GM12892 (cell line): ENCODE measurements at places on chromosomes 2 and 18.

- DNase-seq = no peak
Measured at GRCh38 chr2:177832611-177833433, 239.8 kb downstream of the PDE11A start.

- no peak for DNase-seq
Measured at GRCh38 chr2:27809761-27810241, 38.3 kb downstream of the MRPL33 start.

DNA sequence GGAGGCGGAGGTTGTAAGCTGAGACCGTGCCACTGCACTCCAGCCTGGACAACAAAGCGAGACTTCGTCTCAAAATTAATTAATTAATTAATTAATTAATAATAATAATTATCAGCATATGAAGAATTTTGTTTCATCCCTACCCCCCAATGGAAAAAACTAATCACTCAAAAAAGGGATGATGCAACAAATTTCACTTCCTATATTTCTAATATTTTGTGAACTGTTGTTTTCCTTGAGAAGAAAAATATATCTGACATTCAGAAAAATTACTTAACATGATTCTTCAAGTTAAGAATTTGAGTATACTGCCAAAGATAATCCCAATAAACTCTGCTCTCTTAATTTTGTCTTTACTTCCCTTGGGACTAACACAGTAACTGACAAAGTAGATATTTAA lies 28.1 kb downstream of the EXOC6B start:
- DNase-seq = no peak

DNA sequence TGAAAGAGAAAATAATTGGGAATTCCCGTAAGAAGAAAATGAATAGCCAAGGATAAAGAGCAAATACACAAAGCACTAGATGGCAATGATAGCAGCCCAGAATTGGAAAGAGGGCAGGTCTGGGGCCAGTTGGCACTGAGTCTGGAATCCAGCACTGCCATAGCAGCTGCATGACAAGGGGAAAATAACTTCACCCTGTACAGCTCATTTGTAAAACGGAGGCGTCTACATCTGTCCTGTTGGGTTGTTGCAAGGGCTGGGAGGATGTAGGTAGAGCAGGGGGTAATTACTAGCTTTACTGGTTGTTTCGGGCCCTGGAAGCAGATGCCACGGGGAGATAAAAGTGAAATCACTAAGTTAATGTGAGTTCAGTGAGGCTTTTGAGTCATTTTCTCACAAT lies 110.0 kb upstream of the RASGRP3 start:
- DNase-seq = no peak

- DNase-seq = no peak
Measured at GRCh38 chr2:37568565-37568964, 102.9 kb downstream of the CDC42EP3 start.

GRCh38 chr2:86036669-86037138 lies 69.0 kb downstream of the POLR1A start:
- no peak for DNase-seq

- no peak for DNase-seq
Measured at GRCh38 chr2:3233877-3234276, 143.7 kb downstream of the EIPR1 start.

DNA sequence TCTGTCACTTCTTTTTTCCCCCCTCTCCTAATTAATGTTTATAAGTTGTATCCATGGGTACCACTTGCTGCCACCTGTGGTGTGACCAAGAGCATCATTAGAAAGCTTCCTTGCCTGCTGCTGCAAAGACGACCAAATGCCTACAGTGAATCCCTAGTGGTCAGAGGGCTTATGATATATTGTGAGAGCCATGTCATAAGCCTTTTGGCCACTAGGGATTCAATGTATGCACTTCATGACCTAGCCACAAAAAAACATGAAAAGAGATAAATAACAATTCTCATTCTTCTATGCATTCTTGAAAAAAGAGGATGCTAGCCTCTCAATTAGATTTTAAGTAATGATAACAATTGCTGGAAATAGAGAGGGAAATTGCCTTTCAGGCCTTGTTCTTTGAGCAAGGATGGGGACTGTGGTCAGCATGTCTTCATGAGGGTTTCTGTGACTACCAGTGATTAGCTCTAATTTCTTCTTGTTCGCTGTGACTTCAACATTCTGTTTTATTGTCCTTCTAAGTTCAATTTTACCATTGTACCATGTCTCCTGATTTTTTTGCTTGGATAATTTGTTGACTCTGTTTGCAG lies 435.3 kb downstream of the TGIF1 start:
- DNase-seq = no peak

DNA sequence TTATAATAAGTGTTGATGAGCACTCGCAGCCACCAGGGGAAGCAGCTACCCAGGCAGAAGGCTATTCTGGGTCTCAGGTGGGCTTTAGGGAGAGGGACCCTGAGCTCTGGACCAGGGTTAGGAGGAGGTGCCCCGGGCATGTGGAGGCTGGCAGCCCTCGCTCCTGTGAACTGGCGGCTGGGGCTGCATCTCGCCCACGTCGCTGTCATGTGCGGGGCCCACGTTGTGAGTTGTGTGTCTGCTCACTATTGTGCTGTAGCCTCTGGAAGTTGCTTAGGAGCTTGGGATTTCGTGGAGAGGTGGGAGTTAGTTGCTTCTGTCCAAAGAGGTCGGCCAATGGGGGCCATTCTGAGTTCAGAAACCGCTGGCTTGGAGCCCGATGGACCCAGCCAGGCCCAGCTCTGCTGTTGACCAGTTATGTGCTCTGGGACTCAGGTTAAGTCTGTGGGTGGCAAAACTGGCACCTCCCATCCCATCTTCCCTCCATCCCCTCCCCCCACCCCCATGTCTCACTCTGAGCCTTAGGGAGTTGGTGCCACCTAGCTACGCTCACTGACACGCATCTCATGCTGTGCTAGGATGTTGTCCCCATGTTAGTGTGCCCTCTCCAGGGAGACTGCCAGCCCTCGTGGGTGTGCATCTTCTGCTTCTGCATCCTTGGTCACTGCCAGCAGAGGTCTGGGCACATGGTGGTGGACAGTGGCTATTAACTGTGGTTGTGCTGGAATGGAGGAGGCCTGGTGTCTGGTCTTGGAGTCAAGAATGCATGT lies 18.5 kb downstream of the RRM2 start:
- DNase-seq = no peak

DNA sequence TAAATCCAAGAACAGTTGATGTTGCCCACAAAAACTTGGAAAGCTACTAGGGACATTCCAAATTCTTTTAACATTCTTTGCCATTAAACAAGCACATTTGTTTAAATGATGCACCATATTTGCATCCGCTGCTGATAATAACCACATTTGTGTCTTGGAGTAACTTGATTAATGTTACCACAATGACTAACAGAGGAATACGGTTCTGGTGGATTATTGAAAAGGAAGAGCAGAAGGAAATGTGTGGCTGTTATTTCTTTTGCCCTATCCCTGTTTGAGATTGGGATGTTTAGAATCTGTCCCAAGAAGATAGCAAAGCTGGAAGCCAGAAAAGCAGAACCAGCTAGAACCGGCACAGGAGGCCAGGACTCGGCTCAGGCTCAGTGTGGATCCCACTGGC lies 39.2 kb upstream of the RASGRP3 start:
- DNase-seq = no peak

DNA sequence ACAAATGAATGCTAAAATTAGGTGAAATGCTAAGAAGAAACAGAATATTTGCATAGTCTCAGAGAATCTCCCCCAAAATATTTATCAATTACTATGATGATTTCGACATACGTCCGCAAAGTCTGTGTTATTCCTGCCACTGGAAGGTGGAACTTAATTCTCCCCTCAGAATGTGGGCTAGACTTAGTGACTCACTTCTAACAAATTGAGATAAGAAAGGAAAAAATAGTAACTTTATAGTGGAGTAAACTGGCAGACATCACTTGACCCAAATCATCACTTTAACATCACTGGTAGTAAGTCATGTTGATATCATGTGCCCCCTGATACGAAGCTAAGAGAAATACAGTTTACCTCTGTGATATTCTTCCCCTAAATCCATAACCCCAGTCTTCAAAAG lies 23.5 kb downstream of the HADHB start:
- no peak for DNase-seq

DNA sequence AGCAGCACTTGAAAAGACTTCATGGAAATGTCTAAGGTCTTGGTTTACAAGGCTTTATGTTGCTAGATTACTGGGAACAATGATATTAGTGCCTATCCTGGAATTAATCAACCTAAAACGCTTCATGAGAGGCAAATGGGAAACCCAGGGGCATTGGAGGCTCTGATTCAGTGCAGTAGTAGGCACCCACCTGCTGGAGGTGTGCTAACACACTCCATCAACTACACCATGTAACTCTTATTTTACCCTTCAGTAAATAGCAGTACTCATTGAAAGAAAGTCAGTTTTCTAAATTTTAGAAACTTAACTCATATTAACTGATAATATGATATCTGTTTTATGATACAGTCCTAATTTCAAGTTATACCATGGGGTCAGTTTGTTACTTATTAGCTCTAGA lies 17.4 kb upstream of the HNRNPA3 start:
- DNase-seq = no peak

- DNase-seq = no peak
Measured at GRCh38 chr2:130808482-130809268, 28.0 kb upstream of the ARHGEF4 start.

DNA sequence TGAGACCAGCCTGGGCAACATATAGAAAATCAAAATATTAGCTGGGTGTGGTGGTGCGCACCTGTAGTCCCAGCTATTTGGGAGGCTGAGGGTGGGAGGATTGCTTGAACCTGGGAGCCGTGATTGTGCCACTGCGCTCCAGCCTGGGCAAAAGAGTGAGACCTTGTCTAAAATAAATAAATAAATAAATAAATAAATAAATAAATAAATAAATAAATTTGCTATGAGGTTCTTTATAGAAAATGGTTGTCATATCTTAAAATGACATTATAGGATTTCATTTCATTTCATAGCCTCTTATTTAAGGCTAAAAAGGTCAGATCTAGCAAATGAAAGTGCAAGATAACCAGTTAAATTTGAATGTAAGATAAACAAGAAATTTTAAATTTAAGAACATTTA lies 193.0 kb downstream of the NAPG start:
- DNase-seq = no peak

DNA sequence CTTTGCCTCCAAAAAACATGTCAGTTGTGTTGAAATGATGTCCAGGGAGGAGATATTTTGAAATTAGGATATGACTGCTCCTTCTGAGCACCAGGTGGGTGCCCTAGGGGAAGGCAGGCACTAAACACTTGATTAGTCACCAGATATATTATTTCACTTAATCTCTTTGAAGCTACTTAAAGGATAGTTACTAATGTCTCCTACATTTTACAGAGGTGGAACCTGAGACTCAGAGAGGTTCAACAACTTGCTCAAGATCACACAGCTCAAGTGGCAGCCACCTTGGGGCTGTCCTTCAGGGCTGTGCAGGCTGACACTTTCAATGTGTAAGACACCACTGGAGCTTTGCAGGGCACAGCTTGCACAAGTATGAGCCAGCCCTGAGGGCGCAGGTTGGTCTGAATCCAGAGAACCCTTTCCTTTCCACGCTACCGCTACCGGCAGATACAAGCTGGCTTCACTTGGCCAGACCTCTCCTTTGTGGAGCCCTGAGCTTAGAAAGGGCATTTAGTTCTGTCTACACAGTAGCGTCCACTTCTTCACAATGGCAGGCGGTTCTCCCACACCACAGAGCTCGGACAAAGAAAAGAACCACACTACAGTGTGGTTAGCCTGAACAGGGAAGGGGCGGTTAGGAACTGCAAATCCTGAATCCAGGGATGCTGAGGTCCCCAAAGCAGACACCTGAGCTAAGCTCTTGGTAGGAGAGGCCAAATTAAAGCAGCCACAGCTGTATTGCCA lies 16.4 kb downstream of the ALPK2 start:
- DNase-seq = no peak

DNA sequence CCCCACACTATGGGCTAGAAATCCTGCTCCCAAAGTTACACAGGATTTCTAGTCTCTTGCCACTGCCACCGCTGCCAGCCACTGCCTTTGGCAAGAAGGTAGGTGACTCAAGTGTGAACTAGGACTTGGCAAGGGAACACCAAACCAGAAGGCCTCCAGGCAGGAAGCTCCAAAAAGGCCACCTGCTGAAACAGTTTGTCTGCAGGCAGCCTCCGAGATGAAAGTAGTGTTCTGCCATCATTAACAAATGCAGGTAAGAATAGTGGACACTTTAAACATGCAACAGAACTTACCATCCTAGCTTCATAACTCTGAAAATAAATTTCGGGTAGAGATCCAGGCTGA lies 3.9 kb downstream of the ANKRD44 start:
- no peak for DNase-seq

DNA sequence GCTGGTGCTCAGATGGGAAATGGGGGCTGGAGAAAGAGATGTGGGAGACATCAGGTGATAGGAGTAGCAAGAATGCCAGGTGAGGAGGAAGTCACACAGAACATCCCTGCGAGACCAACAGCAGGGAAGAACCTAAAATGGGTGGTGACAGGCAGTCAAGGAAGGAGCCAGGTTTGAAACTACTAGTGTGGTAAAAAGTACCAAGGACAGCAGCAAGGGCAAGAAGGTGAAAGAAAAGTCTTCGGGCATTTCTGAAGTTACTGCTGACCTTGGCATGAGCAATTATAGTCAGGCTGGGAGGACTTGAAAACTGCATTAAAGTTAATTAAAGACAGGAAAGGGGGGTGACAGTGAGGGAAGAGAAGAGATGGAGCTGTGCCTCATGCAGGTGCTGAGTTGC lies 410.4 kb downstream of the RAD51AP2 start:
- no peak for DNase-seq
